ENCODE measurements at places on chromosomes 5 and 9.

DNA sequence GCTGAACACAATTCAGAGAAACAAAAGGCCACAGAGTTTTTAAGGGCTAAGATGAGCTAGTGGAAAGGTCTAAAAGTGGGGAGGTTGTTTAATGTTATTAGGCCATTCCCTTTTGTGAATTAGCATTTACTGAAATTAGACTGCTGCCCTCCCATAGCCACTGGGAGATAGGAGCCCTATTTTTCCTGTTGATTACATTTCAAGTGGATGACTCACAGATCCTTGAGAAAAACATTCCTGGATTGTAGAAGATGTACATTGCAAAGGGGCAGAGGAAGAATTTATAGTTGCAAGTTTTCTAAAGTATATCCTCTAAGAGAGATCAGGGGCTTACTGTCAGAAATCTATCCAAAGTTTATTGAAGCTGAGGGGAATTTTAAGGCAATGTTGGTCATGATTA is 367.1 kb upstream of the IZUMO3 start:
- no peak for DNase-seq

- DNase-seq, result no peak
Observed at GRCh38 chr9:71333321-71333720, 211.9 kb upstream of the TRPM3 start.

DNA sequence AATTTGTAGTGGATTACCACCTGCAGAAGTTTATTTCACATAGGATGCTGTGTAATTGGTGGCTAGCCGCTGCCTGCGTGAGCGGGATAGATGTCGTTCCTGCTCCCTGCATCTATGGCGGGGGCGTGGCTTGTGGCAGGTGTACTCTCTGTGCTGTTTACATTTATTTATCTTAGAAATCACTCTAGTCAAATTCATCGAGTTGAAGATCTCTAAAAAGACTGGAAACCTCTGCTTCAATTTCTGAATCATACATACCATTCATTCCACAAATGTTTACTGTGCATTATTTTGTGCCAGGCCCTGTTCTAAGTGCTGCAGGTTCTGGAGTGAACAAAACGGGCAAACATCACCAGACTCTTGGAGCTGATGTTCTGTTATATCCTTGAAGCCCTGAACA is 11.9 kb downstream of the ROPN1L start:
- DNase-seq, result peak; percentile 73

DNA sequence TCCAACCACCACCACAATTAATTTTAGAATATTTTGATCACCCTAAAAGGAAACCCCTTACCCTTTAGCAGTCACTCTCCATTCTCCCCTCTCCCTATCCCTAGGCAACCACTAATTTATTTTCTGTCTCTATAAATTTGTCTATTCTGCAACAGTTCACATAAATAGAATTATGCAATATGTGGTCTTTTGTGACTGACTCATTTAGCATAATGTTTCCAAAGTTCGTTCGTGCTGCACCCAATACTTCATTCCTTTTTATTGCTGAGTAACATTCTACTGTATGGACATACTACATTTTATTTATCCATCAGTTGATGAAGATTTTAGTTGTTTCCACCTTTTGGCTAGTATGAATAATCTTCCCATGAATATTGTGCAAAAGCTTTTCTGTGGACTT is 18.2 kb upstream of the CDC20B start:
- DNase-seq, result no peak

DNA sequence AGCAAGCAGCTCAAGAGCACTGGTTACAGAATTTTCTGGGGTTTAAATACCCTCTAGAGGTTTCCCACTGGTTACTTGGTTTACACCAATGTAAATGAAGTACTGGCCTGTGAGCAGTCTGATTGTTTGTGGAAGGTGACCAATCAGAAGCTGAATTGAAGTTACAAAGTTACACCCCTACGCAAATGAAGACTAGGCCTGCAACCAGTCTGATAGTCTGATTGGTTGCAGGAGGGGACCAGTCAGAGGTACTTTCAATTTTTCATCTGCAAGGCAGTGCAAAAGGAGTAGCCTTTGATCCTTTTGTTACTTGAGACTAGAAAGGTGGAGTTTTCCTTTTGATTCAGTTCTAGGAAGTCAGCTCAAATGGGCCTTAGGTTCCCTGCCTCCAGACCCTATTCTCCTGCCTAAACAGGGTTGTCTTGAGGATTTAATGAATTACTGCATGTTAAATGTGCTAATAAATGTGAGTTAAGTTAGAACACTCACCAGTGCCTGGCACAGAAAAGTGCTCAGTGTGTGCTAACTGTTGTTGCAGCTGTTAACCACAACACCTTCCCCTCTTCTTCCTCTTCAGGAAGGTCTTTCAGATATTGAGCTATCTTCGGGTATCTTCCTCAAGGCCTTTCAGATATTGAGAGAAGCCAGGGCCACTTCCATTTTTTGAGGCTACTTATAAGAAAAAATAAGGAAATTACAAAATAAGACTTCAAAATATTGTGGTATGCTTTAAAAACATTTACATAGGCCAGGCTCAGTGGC is 32.1 kb upstream of the CLINT1 start:
- DNase-seq, result peak; percentile 10

DNA sequence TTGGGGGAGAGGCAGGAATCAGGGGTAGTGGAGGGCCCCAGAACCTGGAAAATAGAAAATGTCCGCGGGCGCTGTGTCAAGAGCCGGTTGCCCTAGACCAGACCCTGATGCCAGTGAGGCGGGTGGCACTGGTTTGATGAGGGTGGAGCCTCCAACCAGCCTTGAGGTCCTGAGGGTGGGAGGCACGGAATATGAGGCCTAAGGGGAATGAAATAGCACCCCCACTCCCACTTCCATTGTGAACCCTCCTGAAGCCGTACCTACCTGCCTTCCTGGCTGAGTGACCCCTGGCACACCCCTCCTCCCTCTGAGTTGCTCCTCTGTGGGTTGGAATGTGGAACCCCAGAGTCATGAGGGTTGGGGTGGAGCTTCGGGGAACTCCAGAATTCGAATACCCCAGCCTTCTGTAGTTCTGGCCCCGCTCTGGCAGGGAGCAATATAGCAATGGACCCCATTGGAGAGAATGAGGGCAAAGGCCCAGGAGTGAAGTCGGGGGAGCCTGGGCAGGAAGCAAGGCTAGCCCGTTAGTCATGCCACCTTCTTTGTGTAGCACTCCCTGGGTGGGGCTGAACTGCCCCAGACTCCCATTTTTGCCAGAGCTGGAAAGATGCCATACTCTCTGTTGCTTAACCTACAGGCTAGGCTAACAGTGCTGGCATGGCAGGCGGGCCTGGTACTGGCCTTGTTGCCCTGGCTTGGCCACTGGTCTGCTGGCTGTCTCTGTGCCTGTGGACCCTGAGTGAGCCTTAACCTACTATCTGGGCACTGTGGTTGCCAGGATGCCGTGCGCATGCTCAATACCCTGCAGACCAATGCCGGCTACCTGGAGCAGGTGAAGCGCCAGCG is 1.0 kb downstream of the FPGS start:
- peak; percentile 86 for DNase-seq

DNA sequence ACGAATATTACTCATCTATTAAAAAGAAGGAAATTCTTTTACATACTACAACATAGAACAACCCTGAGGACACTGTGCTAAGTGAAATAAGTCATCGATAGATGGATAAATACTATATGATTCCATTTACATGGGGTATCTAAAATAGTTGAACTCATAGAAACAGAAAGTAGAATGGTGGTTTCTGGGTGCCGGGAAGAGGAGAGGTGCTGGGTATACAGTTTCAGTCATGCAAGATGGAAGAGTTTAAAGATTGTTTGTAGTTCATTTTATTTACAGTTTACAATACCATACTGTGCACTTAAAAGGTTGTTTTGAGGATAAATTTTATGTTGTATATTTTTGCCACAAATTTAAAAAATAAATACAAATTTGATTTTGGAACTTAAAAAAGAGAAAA is 267.5 kb upstream of the ITGA1 start:
- DNase-seq, result no peak

DNA sequence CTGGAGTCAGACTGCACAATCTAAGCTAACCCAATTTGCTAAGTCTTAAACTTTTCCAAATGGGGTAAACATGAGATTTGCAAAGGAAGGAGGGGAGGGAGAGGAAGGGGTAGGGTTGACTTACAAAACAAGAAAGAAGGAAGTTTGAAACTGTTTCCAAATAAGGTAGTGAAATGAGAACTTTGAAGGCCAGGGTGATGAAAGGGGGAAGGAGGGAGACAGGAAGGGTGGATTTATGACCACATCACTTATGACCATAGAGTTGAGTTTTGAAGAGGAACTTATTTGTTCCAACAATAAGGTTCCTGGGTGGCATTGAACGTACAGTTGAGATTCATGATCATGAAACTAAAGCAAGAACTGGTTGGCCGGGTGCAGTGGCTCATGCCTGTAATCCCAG is 72.5 kb upstream of the DAPK1 start:
- DNase-seq, result no peak

GRCh38 chr5:43514471-43514815 is 505 bp downstream of the C5orf34 start:
- peak; percentile 36 for DNase-seq

- no peak for DNase-seq
Observed at GRCh38 chr9:14140096-14140697, 173.7 kb downstream of the NFIB start.

- DNase-seq, result no peak
Observed at GRCh38 chr9:101840694-101841188, 102.3 kb upstream of the GRIN3A start.

DNA sequence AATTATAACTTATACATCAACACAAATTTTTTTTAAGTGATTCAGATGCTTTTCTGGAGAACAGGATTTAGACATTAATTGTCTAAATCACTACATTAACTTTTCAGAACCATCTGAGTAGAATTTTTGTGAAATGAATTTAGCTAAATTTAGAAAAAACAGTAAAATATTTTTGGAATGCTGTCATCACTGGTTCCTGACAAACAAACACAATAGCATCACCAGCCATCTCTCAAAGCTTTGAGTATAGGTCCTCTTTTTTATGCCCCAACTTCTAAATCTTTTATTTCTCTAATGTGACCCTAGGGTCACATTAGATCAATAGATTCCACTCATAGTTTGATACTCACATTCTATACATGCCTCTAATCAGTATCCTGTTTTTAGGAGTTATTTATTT is 104.6 kb downstream of the PRR16 start:
- no peak for DNase-seq

DNA sequence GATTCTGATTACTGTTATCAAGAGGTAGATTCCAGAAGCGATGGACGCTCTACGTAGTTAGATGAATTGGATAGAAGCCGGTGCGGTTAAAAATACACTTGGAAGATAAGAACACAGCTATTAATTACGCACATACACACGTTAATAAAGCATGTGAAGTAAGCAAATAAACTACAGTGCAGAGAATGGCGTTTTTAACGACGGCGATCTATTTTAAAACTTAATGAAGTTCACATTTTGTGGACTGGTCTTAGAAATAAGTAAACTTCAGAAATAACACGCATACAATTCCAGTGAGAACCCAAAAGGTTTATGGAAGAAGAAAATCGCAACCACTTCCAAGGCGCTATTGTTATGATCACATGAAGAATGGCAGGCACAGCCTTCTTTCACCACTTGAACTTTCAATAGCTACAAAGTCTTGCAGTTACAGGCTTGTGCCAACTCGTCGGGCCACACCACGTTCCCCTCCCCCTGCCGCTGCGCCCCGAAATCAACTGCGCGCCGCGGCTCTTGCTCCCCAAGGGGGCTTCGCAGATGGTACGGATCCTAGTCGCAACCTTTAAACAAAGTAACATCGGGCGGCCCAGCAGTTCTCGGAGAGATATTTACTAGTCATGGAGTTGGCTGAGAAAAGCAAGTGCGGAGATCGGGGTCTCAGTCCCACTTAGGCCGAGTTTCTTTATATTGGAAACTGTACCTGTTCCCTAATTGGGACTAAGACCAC is 866 bp upstream of the SEMA6A start:
- no peak for DNase-seq

- no peak for DNase-seq
Observed at GRCh38 chr5:79454043-79454442, 59.9 kb downstream of the HOMER1 start.
